ENCODE measurements at places on chromosomes 6 and 20.
A peak's percentile ranks its signal among the peaks of the same experiment; 100 is the strongest.

GRCh38 chr6:114055349-114055748, 84.4 kb upstream of the HDAC2 start:
- no peak for DNase-seq

DNA sequence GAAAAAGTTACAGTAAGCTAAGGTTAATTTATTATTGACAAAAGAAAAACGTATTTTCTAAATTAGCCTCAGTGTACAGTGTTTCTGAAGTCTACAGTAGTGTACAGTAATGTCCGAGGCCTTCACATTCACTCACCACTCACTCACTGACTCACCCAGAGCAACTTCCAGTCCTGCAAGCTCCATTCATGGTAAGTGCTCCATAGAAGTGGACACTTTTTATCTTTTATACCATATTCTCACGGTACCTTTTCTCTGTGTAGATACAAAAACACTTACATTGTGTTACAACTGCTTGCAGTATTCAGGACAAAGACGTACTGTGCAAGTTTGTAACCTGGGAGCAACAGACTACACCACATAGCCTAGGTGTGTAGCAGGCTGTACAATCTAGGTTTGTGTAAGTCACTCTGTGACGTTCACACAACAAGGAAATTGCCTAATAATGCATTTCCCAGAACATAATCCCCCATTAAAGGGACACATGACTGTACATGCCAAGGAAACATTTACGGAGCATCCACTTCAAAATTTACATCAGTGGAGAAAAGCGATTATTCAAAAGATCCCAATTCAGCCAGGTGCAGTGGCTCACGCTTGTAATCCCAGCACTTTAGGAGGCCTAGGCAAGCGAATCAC, 133.4 kb downstream of the BANF2 start:
- no peak for DNase-seq

DNA sequence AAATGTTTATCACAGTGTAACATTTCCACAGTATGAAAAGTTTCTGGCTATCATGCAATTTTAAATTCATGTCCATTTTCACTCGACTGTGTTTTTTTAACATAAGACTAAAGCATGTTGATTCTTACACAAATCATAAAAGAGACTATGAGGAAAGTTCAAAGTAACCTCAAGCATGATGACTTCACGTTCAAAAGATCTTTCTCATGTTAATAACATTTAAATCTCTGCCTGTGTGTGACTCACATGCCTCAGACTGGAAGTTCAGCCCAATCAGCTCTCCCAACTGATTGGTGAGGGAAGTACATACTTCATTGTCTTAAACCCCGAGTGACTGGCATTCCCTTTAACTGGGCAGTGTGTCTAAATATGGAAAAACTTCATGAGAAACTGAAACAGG, 37.4 kb downstream of the ATXN1 start:
- DNase-seq, result no peak

DNA sequence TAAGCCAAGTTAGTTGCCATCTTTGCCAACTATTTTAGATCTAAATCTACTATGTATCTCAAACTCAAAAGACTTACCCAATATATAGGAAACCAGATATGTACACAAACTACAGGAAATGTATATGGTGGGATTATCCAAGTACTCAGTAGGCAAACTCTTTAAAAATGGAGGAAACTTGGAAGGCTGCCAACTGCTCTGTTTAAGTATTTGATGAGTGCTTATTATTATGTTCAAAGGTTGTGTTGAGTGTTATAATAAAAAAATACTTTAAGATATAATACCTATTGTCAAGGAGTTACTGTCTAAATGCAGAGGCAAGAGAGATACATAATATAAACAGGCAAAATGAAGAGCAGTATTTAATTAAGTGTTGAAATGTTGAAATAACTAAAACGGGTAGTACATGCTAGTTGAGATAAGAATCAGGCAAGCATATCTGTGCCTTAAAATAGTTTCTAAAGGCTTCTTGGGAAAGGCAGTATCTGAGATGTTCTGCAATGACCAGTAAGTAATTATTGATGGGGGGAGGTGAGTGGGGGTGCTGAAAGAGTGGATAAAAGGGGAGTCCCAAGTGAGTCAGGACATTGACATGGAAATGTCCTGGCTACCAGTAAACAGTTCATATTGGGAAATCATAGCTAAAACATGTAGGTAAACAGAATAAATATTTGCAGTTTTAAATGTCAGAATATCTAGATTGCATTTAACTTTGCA, 6.5 kb upstream of the DST start:
- DNase-seq, result no peak

- DNase-seq, result no peak
Measured at GRCh38 chr6:38687043-38687353, 15.9 kb downstream of the GLO1 start.

GRCh38 chr20:57980506-57980905, 247.9 kb downstream of the ANKRD60 start:
- DNase-seq, result no peak

GRCh38 chr6:38638941-38639497, 710 bp downstream of the BTBD9 start:
- peak; percentile 51 for DNase-seq

DNA sequence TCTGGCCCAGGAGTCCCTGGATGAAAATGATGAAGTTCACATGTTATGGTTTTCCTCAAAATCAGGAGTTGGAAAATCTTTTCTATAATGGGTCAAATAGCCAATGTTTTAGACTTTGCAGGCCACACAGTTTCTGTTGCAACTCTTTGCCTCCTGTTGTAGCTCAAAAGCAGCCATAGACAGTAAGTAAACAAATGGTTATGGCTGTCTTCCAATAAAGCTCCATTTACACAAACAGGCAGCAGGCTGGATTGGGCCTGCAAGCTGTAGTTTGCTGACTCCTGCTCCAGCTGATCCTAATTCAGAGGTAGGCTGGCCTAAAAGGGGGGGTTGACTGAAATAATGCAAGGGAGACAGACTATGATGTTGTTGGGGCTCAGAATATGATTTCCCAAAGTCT, 33.0 kb downstream of the METTL24 start:
- no peak for DNase-seq

DNA sequence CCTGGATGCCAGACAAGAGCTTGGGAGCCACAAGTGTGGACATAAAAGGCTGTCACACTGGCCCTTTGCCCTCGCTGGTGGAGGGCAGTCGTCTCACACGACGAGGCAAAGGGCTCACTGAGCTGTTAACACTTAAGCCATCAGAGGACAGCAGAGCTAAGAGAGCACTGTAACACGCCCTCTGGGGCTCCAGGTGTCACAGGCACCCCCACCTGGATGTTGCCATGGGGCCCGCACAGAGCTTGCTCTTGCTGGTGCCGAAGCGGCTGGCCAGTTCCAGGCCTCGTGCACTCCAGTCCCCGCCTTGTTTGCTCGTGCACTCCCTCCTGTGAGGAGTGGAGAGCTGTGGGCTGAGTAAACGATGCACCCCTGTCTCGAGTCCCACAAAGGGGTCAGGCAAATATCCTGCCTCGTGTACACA, 37.4 kb downstream of the SLC35D3 start:
- DNase-seq, result no peak

- DNase-seq, result no peak
Measured at GRCh38 chr6:157641837-157642236, 181.2 kb upstream of the SNX9 start.

DNA sequence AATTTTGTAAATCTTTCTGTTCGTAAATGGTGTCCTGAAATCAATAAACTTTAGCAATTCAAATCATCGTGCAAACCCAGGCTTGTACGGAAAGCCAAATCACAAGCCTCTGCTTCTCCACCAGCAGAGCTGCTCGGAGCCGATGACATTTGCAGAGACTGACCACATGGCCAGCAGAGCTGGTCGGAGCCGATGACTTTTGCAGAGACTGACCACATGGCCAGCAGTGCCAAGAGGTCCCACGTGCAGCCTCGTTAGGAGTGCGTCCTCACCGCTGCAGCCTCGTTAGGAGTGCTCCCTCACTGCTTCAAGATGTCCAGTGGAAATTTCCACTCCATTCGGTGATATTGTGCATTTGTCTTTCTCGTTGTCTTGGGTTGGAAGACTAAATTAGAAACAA, 28.5 kb downstream of the SMOC2 start:
- no peak for DNase-seq

GRCh38 chr20:59403261-59403961, 103.0 kb downstream of the EDN3 start:
- DNase-seq, result peak; percentile 63

- DNase-seq, result no peak
Measured at GRCh38 chr6:148959008-148959407, 212.2 kb downstream of the UST start.

DNA sequence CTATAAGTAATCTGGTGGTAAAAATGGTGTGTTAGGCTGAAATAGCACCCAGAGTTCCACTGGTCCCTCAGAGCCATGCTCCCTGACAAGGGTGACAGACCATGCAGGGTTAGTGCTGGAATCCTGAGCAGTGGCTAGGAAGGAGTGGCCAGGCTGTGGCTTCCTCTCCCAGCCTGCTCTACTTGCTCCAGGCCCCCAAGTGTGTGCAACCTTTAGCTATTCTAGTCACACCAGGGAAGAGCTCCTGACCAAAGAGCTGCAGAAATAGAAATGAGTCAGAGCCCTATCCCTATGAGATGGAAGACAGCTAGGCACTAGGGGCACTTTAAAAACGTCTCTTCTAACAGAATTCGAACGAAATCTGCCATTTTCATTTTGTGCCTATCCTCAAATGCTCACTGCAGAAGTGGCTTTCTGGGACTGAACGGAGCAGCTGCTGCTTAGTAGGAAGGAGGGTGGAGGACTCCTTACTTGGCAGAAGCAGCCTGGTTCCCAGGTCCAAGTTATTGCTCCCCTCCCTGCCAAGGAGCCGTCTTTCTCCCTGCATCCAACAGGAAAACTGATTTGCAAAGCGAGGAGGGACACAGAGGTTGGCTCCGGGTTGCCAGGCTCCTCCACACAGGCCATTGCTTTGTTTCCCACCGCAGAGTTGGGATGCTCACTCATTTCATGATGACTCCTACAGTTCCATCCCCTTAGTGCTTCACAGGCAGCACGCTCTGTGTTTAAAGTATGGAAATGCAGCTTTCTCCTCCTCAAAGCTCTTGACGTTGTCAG, 754.5 kb downstream of the C6orf118 start:
- no peak for DNase-seq

- no peak for DNase-seq
Measured at GRCh38 chr20:19648024-19648423, 110.0 kb upstream of the RIN2 start.

Data from activated T-cell treated with anti-CD3 and anti-CD28 coated beads for 24 hours (primary cell).